ENCODE measurements at places on chromosomes 3 and 15. TPM values are rescaled to one million over a fixed set of nuclear protein-coding genes. Genes with fewer than 3 reads are reported as not detected.

KNL1 gene
- 28.2 TPM for polyA plus RNA-seq

DNA sequence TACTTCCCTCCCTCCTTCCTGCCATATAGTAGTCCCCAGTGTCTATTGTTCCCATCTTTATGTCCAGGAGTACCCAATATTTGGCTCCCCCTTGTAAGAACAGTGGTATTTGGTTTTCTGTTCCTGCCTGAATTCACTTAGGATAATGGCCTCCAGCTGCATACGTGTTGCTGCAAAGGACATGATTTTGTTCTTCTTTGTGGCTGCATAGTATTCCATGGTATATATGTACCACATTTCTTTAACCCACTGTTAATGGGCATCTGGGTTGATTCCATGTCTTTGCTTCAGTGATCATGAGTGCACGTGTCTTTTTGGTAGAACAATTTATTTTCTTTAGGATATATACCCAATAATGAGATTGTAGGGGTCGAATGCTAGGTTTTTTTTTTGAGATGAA is 19.3 kb downstream of the SPRED1 start:
- H3K36me3 ChIP-seq, result no peaks in the 10 kb centered on the region
- H3K27ac ChIP-seq, result no peak overlapping the region
- DNase-seq, result no peak

GRCh38 chr3:32411442-32411841 is 19.8 kb downstream of the CMTM7 start:
- no peaks in the 10 kb centered on the region for H3K4me1 ChIP-seq
- no peak overlapping the region for H3K27ac ChIP-seq
- no peaks in the 10 kb centered on the region for H3K36me3 ChIP-seq
- H3K27me3 ChIP-seq, result no peaks in the 10 kb centered on the region
- no peak for DNase-seq

FGF12 gene
- polyA plus RNA-seq, result not detected

MESP1 gene
- polyA plus RNA-seq, result 1.4 TPM

PCLAF gene
- 376 TPM for polyA plus RNA-seq

GRCh38 chr15:32818758-32819447 is 101.1 kb downstream of the GREM1 start:
- H3K4me1 ChIP-seq, result no peaks in the 10 kb centered on the region
- DNase-seq, result no peak
- H3K4me3 ChIP-seq, result no peak overlapping the region

GRCh38 chr3:133588035-133588434 is 14.5 kb downstream of the CDV3 start:
- no peak for DNase-seq
- peaks cover 34% of the 10 kb centered on the region for H3K4me1 ChIP-seq
- no peak overlapping the region for H3K4me3 ChIP-seq
- H3K27me3 ChIP-seq, result no peaks in the 10 kb centered on the region

DNA sequence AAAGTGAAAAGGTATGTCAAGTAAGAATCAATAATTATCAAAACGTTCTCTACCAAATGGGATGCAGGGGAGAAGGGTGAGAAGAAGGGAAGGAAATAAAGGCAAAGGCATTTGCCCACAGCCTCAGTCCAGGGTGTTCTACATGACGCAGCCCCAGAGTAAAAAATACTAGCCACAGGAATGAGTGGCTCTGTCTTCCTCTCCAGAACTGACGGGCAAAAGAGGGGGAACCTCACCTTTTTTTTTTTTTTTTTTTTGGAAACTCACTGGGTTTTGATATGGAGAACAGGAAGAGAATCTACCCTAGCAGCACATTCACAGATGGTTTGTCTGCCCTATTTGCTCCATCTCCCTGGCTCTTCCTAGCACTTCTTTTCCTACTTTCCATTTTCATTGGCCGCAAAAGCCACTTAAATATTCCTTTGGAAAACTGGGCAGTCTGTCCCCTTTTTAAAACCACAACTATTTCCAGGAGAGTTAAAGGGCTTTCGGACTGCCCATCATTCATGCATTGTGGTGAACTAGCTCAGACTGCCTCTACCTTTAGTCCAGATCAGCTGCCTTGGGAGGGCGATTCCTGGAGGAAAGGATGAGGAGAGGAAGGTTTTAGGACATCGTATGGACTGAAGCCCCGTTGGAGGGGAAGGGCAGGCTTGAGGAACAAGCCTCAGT is 28.2 kb downstream of the B3GNT5 start:
- no peak overlapping the region for H3K27ac ChIP-seq
- peaks cover 5% of the 10 kb centered on the region for H3K4me1 ChIP-seq
- no peaks in the 10 kb centered on the region for H3K27me3 ChIP-seq
- H3K4me3 ChIP-seq, result no peak overlapping the region
- H3K36me3 ChIP-seq, result no peaks in the 10 kb centered on the region
- DNase-seq, result no peak

- DNase-seq, result no peak
- no peak overlapping the region for H3K27ac ChIP-seq
- peaks cover 37% of the 10 kb centered on the region for H3K4me1 ChIP-seq
- no peak overlapping the region for H3K4me3 ChIP-seq
- no peaks in the 10 kb centered on the region for H3K27me3 ChIP-seq
Observed at GRCh38 chr3:153970741-153971347, 150.3 kb upstream of the ARHGEF26 start.

DNA sequence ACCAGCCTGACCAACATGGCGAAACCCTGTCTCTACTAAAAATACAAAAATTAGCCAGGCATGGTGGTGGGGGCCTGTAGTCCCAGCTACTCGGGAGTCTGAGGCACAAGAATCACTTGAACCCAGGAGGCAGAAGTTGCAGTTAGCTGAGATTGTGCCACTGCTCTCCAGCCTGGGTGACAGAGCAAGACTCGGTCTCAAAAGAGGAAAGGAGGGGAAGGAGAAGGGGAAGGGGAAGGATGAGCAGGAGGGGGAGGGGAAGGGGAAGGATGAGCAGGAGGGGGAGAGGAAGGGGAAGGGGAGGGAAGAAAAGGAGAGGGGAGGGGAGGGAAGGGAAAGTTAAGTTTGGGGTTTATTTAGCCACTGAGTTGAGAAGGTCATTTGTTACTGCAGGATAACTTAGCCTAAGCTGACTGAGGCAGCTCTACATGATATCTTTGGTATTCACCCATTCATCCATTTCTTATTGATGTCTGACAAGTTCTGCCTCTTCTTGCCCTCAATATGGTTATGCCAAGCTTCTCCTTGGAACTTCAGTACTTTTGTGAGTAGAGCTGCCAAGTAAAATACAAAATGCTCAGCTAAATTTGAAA is 15.9 kb upstream of the ABHD2 start:
- H3K27ac ChIP-seq, result no peak overlapping the region
- DNase-seq, result no peak
- peaks cover 10% of the 10 kb centered on the region for H3K4me1 ChIP-seq

GRCh38 chr15:90201130-90201943 is at the start of gene SEMA4B:
TSS of gene SEMA4B (plus strand) at chr15:90201330. CDS start at chr15:90201579, 249 bp downstream.
- H3K4me1 ChIP-seq, result peaks cover 14% of the 10 kb centered on the region
- H3K27me3 ChIP-seq, result no peaks in the 10 kb centered on the region
- no peaks in the 10 kb centered on the region for H3K36me3 ChIP-seq
- peak within 1 kb of the TSS; percentile 95 for H3K4me3 ChIP-seq

GRCh38 chr15:62125773-62126172 is 39.3 kb downstream of the C2CD4B start:
- H3K4me1 ChIP-seq, result no peaks in the 10 kb centered on the region
- H3K27me3 ChIP-seq, result no peaks in the 10 kb centered on the region
- no peak overlapping the region for H3K4me3 ChIP-seq
- no peak for DNase-seq
- H3K36me3 ChIP-seq, result no peaks in the 10 kb centered on the region
- no peak overlapping the region for H3K27ac ChIP-seq

GRCh38 chr3:74200952-74201351 is 413.5 kb downstream of the CNTN3 start:
- no peaks in the 10 kb centered on the region for H3K27me3 ChIP-seq
- no peak for DNase-seq
- no peaks in the 10 kb centered on the region for H3K36me3 ChIP-seq
- no peak overlapping the region for H3K27ac ChIP-seq

DNA sequence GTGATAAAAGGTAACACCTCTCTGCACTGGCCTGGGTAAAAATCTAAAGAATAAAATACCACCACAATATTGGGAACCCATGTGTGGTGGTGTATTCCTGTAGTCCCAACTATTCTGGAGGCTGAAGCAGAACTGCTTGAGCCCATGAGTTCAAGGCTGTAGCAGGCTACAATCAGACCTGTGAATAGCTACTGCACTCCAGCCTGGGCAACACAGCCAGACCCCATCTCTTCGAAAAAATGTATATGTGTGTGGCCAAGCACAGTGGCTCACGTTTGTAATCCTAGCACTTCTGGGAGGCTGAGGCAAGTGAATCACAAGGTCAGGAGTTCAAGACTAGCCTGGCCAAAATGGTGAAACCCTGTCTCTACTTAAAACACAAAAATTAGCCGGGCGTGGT is 1.8 kb upstream of the RPL14 start:
- no peak for DNase-seq
- H3K36me3 ChIP-seq, result peaks cover 14% of the 10 kb centered on the region
- no peak overlapping the region for H3K4me3 ChIP-seq
- H3K27ac ChIP-seq, result no peak overlapping the region
- H3K4me1 ChIP-seq, result peaks cover 5% of the 10 kb centered on the region

- no peaks in the 10 kb centered on the region for H3K27me3 ChIP-seq
- H3K4me1 ChIP-seq, result peaks cover 6% of the 10 kb centered on the region
- DNase-seq, result no peak
Observed at GRCh38 chr3:138833899-138834595, 681 bp downstream of the PIK3CB start.

Data from GM12878 (cell line).